Right lobe of liver (tissue), 6 donors: ENCODE measurements at places on chromosomes 11 and 22. TPM values are rescaled to one million over a fixed set of nuclear protein-coding genes. Genes with fewer than 3 reads are reported as not detected.

DNA sequence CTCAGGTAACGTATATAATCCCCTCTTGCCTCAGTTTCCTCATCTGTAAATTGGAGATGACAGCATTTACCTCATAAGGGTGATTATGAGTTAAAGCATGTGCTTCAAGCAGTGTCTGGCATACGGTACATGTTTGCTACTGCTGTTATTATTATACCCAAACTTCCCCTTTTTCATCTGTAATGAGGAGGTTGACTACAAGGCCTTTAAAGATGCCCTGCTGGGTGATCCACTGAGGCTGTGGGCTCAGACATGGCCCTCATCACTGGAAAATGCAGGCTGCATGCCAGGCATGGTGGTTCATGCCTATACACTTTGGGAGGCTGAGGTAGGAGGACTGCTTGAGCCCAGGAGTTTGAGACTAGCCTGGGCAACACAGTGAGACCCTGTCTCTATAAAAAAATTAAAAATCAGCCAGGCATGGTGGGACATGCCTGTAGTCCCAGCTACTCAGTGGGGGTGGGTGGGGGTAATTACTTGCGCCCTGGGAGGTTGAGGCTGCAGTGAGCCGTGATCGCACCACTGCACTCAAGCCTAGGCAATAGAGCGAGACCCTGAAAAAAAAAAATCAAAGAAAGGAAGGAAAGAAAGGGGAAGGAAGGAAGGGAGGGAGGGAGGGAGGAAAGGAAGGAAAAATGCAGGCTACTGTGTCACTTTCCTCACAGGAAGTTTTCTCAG, 4.3 kb downstream of the PIK3IP1 start:
- no peak for DNase-seq

Gene VSIG10L2
- total RNA-seq, result not detected

GRCh38 chr11:115345361-115345760, 158.9 kb downstream of the CADM1 start:
- DNase-seq, result no peak

GRCh38 chr11:75576499-75576918, 14.5 kb downstream of the SERPINH1 start:
- no peak for DNase-seq

Gene TBX10
- 0.34 TPM for total RNA-seq

DNA sequence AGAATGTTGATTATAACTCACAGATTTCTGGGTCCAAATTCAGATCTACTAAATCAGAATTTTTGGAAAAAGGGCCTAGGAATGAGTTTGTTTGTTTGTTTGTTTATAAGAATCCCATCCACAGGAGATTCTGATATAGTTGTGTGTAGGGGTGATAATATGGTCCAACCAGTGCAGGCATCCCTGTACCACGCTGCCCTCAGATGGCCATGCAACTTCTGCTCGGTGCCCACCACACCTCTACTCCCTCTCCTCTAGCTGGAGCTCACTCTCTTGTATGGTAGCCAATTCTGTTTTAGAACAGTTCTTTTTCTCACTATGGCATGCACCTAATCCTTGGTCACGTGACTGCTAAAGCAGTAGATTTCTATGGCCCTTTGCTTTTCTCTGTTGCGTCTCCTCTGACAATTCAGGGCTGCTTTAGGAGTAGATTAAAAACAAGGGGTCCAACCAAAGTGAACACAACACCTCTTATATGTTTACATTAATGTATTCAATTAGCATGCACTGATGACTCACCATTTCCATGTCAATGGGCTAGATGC, 103.3 kb upstream of the KCNA4 start:
- DNase-seq, result no peak

GRCh38 chr11:69115586-69116560, 39.9 kb upstream of the SMIM38 start:
- DNase-seq, result peak; percentile 82

DNA sequence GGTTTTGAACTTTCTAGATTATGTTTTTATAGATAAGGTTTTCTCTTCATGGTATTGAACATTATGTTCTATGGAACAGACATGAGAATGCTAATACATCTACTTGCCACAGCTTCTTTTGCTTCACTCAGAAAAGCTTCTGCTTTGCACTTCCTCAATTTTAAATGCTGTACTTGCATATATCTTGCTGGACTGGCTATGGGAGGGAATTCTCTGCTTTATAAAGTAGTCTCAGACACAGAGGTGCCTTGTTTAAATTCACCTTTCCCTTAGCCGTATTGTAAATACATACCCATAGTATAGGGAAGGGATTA, 173.9 kb downstream of the DDX10 start:
- DNase-seq, result no peak

Gene ATG16L2
- total RNA-seq, result 23.8 TPM

GRCh38 chr22:43654271-43654670, 157.8 kb downstream of the EFCAB6 start:
- no peak for DNase-seq

GRCh38 chr22:48253573-48253972, 1491.1 kb downstream of the TBC1D22A start:
- no peak for DNase-seq

DNA sequence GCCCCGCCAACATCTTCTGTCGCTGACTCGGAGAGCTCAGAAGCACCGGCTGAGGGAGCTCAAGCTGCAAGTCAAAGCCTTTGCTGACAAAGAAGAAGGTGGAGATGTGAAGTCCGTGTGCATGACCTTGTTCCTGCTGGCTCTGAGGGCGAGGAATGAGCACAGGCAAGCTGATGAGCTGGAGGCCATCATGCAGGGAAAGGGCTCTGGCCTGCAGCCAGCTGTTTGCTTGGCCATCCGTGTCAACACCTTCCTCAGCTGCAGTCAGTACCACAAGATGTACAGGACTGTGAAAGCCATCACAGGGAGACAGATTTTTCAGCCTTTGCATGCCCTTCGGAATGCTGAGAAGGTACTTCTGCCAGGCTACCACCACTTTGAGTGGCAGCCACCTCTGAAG, 6.7 kb downstream of the RAG1 start:
- no peak for DNase-seq

Gene ADAMTS15
- total RNA-seq, result 0.25 TPM

DNA sequence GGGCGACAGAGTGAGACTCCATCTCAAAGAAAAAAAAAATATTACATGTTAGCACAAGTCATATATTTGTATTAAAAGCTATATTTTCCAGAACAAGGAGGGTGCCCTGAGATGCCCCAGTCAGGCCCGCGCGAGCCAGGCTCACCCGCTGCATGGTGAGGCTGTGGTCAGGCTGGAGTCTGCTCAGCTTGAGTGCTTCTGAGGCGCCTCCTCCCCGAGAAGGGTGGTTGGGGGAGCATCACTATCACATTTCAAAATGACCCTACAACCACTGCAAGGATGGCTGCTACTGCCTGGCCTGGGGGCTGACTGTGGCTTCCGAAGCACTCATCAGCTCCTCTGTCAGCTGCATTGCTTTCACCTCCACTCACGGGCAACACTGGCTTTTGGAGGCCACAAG, 77.1 kb downstream of the SCUBE1 start:
- DNase-seq, result no peak

DNA sequence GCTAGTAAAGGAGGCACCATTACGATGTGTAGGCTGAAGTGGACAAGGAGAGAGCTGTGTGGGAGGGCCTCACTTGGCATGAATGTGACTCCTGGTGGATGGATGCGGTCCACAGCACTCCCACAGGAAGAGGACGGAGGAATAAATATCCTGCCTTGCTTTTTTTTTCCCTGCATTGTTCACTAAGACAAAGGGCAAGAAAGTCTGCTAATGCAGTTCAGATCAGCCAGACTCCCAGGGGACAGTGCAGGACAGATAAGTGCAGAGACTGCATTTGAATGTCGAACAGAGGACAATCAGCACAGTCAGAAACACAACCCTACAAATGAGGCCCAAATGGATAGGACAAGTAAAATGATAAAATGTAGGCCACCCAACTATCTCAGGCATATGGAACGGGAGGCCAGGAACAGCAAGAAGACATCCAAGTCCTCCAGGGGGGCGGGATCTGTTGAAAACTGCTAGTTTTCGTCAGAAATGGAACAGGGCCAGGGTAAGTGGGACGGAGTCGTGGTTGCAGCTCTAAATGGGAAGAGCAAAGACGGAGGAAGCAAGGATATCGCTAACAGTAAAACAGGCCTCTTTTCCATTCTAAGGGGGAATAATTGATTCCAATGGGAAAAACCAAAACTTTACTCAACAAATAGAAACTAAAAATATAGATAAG, 25.2 kb upstream of the OR8B8 start:
- no peak for DNase-seq

DNA sequence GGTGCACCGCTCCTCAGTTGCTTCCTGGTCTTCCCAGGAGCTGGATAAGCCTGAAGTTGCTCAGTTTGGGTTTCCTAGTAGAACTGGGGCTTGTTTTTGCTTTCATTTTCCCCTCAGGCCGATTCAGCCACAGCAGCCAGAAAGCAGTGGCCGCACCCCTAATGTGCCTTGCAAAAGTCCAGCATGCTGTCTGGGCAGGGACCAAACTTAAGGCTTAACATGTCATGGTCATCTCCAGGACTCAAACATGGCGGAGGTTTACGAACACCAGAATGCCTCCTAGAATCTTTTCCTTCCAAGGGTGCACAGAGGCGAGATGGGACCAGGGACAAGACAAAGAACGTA, 2.5 kb downstream of the GNG3 start:
- DNase-seq, result peak; percentile 31

DNA sequence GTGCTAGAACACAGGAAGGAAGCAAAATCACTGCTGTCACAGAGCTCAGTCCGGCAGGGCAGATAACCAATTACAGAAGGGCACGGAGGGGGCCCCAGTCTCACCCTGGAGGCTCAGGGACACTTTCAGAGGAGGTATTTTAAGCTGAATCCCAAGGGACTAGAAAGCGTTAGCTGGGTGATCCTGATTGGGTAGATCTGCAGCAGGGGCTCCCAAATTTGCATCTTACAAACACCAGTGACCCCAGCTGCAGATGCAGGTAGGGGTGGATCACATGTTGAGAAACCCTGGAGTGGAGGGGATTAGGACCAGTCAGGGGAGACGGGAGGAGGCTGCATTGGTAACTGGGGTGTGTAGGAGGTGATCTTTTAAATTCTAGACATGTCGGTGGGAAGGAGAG, 91.4 kb downstream of the CSNK2A3 start:
- no peak for DNase-seq

DNA sequence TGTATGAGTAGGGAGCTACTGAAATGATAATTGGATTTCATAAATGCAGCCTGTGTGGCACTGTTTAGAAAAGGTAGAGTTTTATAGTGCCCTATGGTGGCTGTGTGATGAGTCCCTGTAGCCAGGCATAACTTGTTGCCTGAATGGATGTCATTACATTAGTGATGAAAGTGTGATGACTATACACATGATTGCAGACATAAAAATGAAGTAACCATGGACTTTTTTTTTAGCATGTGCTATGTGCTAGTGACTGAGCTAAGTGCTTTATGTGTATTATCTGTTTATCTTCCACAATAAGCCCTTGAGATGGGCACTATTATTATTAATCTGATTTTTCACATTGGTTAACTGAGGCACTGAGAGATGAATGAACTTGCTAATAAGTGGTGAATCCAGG, 13.5 kb upstream of the GRAMD1B start:
- no peak for DNase-seq

DNA sequence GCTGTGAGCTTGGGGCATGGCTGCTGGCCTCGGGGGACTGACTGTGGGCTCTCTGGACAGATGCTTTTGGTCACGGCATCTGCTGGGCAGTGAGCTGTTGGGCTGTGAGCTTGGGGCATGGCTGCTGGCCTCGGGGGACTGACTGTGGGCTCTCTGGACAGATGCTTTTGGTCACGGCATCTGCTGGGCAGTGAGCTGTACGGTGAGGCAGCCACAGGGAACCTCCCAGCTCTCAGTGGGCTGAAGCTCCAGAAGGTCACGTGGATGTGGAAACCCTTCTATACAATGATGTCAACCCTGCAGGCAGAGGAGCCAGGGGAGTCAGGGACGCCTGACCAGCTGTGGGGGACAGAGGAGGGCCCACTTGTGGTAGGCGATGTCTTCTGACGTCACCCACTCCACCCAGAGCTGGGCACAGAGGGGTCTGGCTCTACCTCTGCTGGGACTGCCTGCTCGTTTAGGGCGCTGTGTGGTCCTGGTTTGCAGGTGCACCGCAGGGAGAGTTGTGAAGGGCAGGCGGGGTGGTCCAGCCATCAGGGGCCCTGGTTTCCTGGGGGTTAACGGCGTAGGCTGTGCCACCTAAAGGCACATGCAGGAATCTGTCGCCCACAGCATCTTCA, 1331.3 kb downstream of the BRD1 start:
- no peak for DNase-seq

DNA sequence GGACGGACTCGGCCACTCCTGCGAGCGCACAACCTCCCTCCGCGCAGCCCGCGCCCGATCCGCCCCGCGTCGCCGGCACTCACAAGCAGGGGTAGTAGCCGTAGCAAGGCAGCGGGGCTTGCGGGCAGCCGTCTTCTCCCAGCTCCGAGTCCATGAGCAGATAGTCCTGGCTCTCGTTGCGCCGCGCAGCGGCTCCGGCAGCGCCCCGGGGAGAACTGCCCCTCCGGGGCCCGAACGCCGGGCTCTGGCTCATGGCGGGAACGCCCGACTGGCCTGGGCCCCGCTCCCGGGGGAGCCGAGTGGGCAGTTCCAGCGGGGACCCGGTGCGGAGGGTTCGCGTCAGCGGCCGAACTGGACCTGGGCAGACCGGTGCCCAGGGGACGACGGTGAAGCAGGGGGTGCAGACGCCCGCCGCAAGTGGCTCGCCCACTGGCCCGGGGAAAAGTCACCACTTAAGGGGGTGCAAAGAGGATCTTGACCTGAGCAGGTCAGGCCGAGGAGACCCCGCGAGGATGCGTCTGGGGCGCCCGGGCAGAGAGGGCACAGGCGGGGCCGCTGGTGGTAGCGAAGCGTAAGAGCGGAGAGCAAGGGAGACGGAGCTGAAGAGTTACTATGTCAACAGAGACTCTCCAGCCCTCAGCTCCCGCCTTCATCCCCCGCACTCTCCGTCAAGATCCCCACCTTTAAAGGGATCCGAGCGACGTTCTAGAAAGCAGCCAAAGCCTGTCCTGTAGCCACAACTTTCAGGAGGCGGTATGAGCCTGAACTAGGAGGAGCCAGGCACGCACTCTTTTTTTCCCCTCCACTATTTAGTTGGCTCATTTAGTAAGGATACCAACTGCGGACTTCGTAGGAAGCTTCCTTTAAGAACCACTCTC, at the start of gene TRPC6:
TRPC6 (minus strand) TSS at position 757 of the 878 bp plus-strand sequence; CDS start at position 253, 504 bp downstream.
- no peak for DNase-seq

Gene SLC22A24
- 0.25 TPM for total RNA-seq

- no peak for DNase-seq
Measured at GRCh38 chr22:47716890-47717615, 954.6 kb downstream of the TBC1D22A start.

GRCh38 chr22:33859311-33859710, 61.0 kb downstream of the LARGE1 start:
- no peak for DNase-seq

DNA sequence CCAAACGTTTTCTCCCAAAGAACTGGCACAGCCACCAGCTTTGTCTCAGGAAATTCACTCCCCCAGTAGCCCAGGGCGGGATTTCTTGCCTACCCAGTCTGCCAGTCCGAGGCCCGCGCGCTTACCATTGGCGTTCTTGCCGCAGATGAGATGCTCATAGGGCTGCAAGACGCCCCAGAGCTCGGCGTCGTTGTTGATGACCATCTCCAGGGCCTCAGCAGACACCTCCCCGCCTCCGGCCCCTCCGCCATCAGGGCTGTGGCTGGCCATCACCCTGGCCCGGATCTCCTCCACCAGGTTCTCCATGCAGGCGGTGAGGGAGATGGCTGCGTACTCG, 1.3 kb downstream of the ABTB2 start:
- peak; percentile 50 for DNase-seq

GRCh38 chr22:20983081-20983771, 1.1 kb downstream of the LZTR1 start:
- no peak for DNase-seq

Gene MS4A4A
- 8.8 TPM for total RNA-seq

Gene MYBPC3
- 0.13 TPM for total RNA-seq

Gene WNT11
- total RNA-seq, result 13.0 TPM

Gene LARGE2
- 2.6 TPM for total RNA-seq

Gene MGAT3
- total RNA-seq, result 0.38 TPM
